Neural crest cell (in vitro differentiated cells): ENCODE measurements at places on chromosomes 4 and X.

DNA sequence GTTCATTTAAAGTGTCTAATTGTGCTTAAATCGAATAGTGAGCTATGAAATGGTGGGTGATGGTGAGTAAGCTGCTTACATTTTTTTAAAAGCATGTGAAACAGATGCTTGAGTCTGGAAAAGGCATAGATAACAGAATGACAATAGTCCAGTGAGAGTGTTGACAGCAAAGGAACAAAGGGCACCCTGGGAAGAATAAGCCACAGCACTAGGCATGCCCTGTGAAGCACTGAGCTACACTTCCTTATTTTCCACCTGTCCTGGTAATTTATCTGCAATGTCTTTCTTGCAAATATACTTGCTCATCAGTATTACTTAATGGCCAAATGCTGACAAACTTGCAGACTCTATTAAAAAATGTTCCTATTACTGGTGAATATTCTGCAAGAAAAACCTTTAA, 168.7 kb downstream of the PRDM5 start:
- no peak for DNase-seq

GRCh38 chrX:45669715-45670340, 469.2 kb upstream of the DIPK2B start:
- DNase-seq, result no peak

- DNase-seq, result no peak
These were observed 17.8 kb downstream of the TBC1D1 start for GRCh38 chr4:37908488-37909331.

- DNase-seq, result no peak
These were observed 6.3 kb downstream of the PGRMC2 start for GRCh38 chr4:128281354-128281753.

GRCh38 chrX:68941385-68941952, 112.6 kb downstream of the EFNB1 start:
- DNase-seq, result no peak

- no peak for DNase-seq
These were observed 995.7 kb upstream of the PRKX start for GRCh38 chrX:4708970-4709760.

DNA sequence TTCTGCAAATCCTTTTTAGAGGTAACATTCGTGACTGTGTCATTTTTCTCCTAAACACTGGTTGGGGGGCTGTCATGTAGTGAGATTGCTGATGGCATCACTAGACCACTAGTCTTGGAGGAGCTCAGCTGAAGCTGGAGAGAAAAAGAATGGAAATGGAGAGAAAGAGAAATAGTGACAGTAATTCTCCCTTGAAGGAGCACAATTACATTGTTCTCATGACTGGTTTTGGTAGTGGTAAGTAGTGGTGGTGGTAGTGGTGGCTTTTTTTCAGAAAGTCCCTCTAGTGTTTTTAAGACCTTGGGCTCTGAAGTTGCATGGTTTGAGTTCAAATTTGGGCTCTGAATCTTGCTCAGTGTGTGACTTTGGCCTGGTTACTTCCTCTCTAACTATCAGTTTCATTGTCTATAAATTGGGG, 99.8 kb downstream of the LARP7 start:
- no peak for DNase-seq

GRCh38 chrX:107452581-107452980, 3.1 kb downstream of the FRMPD3 start:
- DNase-seq, result no peak

DNA sequence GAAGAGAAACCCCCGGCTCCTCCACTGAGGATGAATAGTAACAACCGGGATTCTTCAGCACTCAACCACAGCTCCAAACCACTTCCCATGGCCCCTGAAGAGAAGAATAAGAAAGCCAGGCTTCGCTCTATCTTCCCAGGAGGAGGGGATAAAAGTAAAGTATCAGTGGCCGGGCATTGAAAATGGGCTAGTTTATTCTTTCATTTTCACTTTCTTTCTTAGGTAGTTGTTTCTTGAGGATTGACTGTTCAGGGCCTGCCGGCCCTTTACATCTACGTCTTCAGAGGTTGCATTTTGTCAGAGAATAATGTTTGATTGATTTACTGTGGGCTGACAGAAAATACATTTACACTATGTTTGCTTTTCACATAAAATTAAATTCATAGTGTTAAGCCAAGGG, 27.1 kb downstream of the PAK3 start:
- no peak for DNase-seq
